ENCODE measurements at places on chromosomes 4 and X. TPM values are rescaled to one million over a fixed set of nuclear protein-coding genes. Genes with fewer than 3 reads are reported as not detected.

- no peak for DNase-seq
Measured at GRCh38 chrX:79719568-79720231, 294.9 kb upstream of the TBX22 start.

- DNase-seq = peak; percentile 82
Measured at GRCh38 chrX:123408821-123409737, 225.0 kb downstream of the GRIA3 start.

GRCh38 chr4:53189011-53189410 is 176.8 kb downstream of the SCFD2 start:
- peak; percentile 90 for DNase-seq

Gene SYTL5
- total RNA-seq = 0.08 TPM

Gene CXorf51B
- total RNA-seq = not detected

Gene PCDH7
- total RNA-seq = 172 TPM

Measured in fibroblast of the aortic adventitia (primary cell).